ENCODE measurements at places on chromosomes 2 and 18.

- no peak for DNase-seq
Measured at GRCh38 chr2:136956050-136956449, 190.7 kb downstream of the THSD7B start.

DNA sequence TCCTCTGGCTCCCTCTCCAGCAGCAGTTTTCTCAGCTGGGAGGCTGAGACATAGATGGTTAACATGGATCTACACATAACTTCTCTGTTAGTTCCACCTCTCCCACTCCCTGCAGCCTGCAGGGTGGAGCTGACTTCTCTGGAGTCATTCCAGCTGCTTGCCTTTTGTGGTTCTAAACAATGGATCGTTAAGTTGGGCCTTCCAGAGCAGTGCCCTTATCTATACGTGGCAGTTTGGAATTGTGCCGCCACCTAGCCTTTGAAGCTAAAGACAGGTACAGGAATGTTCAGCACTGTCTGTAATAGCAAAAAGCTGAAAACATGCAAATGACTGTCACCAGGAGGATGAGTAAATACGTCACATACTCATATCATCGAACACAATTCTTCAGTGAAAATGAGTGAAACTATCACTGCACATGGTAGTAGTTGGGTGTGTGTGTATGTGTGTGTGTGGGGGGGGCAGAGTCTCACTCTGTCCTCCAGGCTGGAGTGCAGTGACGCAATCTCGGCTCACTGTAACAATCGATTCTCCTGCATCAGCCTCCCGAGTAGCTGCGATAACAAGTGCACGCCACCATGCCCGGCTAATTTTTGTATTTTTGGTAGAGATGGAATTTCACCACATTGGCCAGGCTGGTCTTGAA, 50.3 kb downstream of the SH2D6 start:
- DNase-seq, result no peak

DNA sequence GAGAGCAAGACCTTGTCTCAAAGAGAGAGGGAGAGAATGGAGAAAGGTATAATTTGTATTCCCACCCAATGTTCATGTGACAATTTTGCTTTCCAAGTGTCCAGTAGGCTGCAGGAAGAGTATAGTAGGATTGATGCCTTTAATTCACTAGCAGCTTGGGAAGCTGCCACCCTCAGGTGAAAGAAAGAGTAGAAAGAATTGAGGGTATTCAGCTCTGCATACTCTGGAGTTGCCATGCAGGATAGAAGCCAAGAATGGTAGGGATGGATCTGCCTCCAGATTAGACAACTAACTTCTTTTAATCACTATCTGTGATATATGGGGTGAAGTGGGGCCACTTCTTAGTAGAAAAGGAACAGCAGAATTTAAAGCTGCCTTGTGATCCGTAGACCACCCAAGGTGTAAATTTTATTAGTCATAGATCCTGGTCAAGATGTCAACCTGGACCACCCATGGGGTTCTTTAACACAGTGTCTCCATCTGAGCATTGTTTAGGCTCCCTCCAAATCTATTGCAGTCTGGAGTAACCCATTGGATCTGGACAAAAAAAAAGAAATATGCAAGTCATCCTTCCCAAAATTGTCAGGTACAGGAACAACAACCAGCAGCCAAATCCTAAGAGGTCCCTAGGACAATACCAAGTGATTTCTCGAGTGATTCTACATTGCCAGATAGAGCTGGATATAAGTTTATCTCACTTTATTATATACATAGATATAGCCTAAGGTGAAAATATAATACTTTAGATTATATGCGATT, 33.1 kb upstream of the DTNA start:
- no peak for DNase-seq

GRCh38 chr2:188529710-188530109, 238.0 kb downstream of the GULP1 start:
- DNase-seq, result no peak

DNA sequence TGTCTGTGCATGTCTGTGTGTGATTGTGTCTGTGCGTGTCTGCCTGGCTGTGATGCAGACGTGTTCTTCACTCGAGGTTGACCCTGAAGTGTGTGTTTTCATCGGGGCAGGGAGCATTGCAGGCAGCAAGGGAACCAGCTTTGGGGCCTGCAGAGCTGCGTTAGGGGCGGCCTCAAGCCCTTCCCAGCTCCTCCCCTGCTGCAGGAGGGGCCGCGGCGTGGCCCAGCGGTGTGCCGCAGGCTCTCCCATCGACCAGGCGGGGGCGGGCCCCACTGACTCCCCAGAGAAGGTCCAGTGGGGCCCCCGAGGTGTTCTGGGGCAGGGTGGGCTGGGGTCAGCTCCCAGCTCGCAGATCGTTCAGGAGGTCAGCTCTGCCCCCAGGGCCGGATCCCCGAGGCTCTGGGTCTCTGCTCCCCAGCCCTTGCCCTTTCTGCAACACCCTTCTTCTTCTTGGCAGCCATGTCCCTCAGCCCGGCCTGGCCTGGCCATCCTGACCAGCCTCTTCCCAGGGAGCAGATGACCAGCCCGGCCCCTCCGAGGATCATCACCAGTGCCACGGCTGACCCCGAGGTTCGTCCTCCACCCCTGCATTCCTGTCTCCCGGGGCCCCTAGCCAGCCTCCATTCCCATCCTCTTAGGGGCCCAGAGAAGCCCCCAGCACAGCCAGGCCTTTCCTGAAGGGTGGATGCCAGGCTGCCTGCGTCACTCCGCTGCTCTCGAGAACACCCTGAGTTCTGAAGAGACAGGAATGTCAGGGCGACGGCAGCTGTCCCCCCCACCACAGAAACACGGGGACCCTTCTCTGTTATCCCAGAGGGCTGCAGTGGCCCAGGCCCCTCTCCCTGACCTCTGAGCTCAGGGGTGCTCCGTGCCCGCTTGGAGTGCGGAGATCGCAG, 11.1 kb upstream of the KLHL30 start:
- no peak for DNase-seq

GRCh38 chr18:22412176-22412911, 5.4 kb downstream of the CTAGE1 start:
- DNase-seq, result no peak

DNA sequence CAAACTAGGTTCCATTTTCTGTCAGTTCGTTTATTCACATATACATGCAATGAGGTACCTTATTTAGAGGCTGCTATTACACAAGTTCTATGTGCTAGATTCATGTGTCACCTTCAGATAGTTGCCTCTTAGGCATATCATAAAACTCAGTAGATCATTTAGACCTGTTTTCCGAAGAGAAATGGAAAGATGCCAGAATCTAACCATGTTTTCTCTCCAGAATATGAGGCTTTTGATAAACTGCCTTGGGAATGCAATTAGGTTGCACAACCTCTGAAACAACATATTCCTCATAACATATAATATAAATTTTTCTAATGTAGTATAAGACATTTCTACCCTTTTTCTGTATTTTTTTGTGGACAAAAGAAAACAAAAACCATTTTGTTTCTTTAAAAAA, 108.1 kb downstream of the PRPF40A start:
- no peak for DNase-seq

GRCh38 chr2:110747522-110748488, 15.4 kb downstream of the ACOXL start:
- DNase-seq, result no peak

DNA sequence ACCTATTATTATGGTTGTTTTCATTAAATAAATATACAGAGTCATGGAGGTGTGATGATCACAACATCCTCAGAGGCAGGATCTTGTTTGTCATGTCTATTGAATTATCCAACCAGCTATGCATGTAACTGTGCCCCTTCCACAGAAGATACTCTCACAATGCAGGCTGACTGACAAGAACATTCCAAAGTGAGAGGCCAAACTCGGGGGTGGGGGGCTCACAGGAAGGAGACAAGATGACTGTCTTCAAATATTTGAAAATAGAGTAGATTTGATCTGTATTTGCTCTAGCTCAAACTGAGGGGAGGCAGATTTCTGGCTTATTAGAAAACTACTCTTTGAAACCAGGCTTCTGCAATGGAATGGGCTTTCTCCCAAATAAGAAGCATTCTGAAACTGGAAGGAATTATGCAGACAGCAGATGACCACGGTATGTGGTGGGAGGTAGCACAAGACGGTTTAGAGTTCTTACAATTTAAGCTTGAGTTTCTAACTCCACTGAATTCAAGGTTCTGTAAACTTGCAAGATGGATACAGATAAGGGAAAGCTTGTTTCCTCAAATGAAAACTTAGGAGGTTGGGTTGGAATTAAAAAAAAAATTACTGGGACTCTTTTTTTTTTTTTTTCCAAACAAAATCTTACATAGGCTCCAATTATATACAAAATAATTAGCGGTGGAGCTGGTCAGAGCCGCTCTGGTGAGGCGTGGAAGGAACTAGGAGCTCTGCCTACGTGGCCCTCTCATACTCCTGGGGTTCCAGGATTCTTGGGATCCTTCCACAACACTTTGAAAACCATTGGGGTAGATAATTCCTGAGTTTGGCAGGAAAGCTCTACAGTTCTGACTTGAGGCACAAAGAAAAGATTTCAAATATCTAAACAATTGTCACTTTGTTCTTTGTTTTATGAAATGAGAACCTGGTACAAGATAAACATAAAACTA, 79.3 kb downstream of the PLA2R1 start:
- DNase-seq, result no peak

GRCh38 chr18:51559198-51559901, 361.9 kb upstream of the MEX3C start:
- DNase-seq, result no peak

DNA sequence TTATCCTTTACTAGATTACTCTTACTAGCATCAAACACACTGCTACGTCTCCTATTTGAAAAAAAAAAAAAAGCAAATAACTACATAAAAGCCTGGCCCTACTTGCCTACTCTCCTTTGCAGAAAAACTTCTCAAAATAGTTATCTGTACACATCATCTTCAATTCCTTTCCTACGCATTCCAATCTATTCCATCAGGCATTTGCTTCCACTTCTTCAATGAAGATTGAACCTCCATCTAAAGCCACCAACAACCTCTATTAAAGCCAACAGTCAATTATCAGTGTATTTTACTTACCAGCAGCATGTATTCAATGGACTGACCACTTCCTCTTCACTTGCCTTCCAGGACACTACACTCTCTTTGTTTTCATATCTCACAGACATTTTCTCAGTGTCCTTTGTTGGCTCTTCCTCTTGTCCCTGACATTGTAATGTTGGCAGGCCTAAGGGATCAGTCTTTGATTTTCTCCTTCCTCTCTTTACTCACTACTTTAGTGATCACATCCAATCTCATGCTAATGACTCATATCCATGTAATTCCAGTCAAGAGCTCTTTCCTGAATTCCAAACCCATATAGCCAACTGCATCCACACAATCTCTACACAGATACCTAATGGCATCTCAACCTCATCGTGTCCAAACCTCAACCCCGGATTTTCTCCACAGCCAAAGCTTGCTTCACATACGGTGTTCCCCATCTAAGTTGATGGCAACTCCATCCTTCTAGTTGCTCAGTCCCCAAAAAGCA, 131.3 kb downstream of the CCDC148 start:
- no peak for DNase-seq

DNA sequence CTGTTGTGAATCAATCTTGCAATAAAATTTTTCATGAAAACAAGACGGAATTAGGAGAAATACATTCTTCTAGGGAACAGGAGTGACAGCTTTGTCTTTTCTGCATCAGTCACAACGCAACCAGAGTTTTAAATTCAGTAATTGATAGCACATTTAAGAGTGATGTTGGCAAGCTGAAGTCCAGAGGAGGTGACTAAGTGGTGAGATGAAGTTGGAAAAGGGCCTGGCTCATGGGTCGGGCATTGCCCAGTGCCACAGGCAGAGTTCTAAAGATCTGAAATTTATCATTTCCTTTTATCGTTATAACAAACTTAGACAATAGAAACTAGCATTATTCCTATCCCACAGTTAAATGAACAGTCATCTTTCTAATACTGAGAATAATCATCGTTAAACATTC, 764.6 kb upstream of the ZEB2 start:
- no peak for DNase-seq

DNA sequence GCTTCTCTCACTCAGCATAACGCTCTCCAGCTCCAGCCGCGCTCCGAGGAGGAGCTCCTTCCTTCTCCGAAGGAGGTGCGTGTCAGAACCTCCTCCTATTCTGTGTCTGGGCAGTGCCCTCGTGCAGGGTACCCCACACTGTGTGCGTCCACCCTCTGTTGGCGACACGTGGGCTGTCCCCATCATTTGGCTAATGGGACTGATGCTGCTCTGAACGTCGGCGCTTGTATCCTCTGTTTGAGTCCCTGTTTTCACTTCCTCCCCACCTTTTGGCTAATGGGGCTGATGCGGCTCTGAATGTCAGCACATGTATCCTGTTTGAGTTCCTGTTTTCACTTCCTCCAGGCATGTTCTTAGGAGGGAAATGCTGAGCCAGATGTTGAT, 22.2 kb downstream of the KCNG2 start:
- DNase-seq, result no peak

- DNase-seq, result no peak
Measured at GRCh38 chr2:51014759-51015158, 17.2 kb downstream of the NRXN1 start.

- no peak for DNase-seq
Measured at GRCh38 chr2:232120911-232121310, 159.4 kb downstream of the DIS3L2 start.

DNA sequence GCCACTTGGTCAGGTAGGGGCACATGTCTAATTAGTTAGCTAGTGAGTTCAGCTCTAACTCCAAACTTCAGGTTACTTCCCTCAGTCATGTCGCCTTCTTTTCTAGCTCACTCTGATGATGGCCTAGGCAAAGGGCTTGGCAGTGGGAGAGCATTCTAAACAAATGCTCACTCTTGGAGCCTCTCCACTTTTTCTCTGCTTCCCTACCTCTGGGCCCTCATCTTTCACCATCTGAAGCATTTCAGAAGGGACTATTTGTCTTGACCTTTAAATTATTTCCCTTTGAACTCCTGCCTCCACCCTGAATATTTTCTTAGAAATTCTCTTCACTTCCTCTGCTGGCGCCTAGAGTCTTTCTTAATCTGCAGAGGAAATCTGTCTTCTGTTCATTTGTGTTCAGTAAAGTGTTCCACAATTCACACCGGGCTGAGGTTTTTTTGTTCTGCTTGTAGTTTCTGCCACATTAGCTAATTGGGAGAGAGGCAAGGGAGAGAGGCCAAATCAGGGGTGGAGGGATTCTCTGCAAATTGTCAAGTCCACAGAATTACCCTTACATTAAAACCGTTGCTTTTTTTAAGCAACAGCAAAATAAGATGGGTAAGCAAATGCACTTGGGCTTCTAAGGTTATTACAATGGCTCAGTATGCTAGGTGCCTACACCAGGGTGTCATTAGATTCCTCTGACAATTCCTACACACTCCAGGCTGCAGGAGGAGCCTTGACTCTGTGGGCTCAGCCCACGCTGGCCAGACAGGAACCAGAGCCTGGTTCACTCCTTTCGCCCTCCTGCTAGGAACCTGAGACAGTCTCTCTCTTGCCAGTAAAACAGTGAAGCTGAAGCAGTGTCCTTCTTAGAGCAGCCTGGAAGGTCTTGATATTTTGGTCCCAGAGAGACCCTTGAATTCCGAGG, 5.5 kb downstream of the MSGN1 start:
- DNase-seq, result no peak

GRCh38 chr2:164457271-164457670, 164.0 kb downstream of the GRB14 start:
- no peak for DNase-seq
